ENCODE measurements at places on chromosomes 5 and 9.

GRCh38 chr9:133853331-133853730, 115.2 kb upstream of the SARDH start:
- DNase-seq, result no peak

DNA sequence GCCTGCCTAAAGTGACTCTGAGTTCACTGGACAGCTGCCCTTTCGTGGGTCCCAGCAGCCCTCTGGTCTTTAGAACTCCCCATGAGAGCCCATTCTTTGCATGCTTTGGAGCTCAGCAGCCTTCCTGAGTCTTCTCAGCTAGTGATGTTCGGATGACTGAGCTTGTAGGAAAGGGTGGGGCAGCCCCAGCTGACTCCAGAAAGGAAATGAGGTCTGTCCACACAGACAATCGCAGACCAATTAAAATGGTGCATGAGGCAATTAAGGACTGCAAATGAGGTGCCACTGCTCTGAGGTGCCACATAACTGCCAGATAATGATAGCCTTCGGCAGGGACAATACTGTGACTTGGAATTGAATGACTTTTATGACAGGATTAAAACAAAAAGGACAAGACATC, 25.4 kb upstream of the TOMM5 start:
- DNase-seq, result no peak

DNA sequence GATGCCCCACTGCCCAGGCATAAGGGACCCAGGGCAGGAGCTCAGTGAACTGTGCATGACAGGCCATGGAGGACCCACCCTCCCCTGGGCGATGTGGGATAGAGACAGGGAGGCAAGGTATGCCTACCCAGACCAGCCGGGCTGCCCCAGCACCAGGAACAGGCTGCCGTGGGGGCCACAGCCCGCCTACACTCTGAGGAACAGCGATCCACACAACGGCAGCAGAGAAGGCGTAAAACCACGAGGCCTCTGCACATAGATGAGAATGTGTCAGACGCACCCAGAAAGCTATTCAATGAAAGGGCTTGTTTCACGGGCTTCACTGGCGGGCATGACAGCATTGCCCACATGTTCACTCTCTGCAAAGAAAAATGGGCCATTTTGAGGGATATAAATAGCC, 49.5 kb downstream of the SEMA4D start:
- no peak for DNase-seq

DNA sequence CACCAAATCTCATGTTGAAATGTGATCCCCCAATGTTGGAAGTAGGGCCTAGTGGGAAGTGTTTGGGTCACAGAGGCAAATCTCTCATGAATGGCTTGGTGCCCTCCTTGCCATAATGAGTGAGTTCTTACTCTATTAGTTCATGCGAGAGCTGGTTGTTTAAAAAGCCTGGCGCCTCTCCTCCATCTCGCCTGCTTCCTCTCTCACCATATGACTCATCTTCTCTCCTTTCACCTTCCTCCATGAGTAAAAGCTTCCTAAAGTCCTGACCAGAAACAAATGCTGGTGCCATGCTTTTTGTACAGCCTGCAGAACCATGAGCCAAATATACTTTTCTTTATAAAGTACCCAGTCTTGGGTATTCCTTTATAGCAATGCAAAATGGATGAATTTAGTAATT, 20.9 kb upstream of the ARHGAP26 start:
- no peak for DNase-seq

- no peak for DNase-seq
Measured at GRCh38 chr5:135194573-135195269, 160.7 kb upstream of the PITX1 start.

- DNase-seq, result no peak
Measured at GRCh38 chr5:169149317-169149716, 151.6 kb downstream of the SLIT3 start.

DNA sequence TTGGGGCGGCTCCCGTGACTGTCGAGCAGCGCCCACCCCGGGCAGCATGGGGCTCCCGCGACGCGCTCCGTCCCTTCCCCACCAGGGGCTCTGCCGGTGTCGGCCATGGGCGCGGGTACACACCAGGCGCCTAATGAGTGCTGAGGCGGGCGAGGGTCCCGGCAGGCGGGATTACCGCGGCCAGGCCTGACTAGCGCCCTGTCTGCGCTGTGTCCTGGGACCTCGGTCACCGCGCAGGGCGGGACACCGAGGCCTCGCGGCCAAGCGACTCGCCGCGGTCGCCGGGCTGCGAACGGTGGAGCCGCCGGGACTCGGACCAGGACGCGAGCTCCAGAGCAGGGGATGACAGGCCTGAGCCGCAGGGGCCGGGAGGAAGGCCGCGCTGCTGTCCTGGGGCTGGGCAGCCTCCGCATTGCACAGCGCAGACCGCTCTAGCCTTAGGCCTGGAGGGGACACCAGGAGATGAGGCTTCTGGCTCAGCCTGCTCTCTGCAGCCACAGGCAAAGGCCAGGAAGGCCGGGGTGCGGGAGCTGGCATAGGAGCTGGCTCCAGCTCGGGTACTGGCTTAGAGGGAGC, 14.1 kb downstream of the LCN10 start:
- DNase-seq, result no peak

DNA sequence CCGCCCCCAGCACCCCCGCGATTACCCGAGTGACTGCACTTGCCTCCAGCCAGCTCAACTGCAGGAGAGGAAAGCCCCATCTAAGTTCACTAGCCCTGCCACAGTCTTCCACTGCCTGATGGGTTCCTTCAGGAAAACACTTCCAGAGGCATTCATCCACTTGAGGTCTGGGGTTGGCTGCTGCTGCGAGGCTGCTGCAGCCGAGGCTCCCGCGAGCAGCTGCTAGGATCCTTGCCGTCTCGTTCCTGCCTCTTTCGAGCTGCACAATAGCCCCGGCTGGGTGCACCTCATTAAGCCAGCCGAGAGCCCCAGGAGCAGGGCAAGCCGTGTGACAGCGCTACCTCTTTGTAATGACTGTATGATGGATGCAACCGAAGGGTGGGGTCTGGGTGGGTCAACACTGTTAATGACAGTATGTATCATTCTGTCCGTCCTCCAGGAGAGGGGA, 24.2 kb upstream of the ELAVL2 start:
- peak; percentile 86 for DNase-seq

- peak; percentile 64 for DNase-seq
Measured at GRCh38 chr5:1763548-1763911, 36.1 kb downstream of the MRPL36 start.

DNA sequence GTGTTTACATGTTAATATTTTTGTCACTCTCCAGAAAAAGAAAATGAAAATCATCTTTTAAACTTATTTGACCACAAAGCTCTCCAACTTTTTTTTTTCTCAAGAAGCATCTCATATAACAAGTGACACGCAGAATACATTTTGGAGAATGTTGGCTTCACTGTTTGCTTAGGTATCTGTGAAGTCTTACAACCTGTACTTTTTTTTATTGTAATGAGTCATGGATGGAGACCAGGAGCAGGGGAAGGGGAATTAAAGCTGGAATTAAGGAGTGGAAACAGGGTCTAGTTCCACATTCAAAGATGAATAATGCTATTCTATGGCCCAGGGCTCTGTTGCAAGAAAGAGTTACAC, 211.9 kb downstream of the MAN2A1 start:
- no peak for DNase-seq

DNA sequence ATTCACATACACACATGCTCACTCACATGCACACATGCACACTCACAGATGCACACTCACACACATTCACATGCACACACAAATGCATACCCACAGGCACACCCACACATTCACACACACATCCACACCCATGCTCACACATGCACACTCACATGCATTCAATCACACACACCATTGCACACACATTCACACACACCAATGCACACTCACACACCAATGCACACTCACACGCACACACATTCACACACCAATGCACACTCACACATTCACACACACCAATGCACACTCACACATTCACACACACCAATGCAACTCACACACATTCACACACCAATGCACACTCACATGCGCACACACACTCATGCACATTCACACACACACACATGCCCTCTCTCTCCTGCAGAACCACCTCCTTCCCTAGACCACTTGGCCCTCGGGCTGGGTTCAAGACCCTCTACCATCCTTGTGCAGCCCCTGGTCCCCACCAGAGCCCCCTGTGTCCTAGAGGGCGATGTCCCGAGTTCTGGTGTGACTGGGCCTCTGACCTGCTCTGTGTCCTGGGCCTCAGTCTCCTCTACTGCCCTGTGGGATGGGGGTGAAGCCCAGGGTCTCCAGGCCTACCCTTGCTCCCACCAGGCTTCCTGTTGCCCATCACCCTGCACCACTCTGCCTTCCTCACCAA, 139.0 kb downstream of the OLFM1 start:
- DNase-seq, result no peak

DNA sequence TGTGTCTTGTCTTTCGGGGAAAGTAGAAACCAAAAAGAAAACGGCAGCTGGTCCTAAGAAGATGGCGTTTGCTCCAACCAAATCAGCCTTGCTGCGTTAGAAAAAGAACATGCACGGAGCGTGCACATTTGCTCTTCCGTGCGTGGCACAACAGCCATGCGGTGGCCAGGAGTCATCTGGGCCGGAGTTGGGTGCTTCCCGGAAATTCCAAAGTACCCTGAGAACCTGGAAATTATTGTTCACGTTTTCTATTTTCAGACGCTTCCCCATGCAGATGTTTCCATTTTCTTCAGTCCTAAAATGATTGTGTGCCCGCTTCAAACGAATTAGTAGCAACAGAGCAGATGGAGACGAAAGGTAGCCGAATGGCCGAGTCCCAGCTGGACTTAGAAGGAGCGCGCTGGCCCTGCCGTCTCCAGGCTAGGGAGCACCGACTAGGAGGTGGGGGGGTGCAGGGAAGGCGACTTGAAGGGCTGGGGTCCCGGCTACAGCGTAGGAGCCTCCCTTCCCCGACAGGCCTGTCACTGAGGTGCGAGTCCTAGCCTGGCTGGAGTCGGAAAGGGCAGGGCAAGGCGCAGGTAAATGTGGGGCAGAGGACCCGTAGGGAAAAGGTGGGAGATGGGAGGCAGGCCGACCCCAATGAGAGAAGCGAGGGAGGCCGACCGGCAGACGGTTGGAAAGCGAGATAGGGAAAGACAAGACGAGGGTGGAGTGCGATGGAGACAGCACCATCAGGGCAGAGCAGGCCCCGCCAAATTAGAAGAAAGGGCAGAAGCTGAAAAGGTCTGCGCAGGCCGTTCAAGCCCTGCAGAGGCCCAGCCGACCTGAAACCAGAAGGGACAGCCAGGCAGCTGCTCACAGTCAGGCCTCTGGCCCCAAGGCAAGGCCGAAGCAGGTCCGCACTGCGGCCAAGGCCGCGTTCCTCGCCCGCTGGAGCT, 1.4 kb downstream of the BARX1 start:
- DNase-seq, result no peak

GRCh38 chr5:143561219-143561618, 157.7 kb upstream of the NR3C1 start:
- no peak for DNase-seq

DNA sequence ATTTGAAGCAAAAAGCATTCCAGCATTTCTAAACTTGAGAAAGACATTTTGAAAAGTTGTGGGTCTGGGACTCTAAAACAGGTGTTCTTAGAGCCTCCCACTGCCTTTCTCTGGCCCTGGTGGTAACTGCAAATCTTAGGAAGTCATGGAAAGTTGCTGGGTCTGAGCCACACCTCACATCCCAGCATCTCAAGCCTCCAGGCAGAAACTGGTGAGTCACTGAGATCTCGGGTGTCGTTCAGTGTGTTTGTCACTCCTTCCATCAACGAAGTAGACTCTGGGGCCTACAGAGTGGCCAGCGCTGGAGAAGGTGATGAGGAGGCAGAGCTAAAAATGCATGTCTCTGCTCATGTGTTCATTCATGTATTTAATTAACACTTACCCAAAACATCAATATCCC, 59.6 kb upstream of the C5orf58 start:
- DNase-seq, result no peak

- no peak for DNase-seq
Measured at GRCh38 chr9:84839541-84839940, 170.0 kb downstream of the NTRK2 start.

GRCh38 chr5:17440766-17441165, 57.3 kb upstream of the TAF11L2 start:
- no peak for DNase-seq

GRCh38 chr9:5586391-5586802, 42.5 kb upstream of the RIC1 start:
- DNase-seq, result no peak

GRCh38 chr5:126847826-126848251, 70.9 kb downstream of the LMNB1 start:
- DNase-seq, result no peak

DNA sequence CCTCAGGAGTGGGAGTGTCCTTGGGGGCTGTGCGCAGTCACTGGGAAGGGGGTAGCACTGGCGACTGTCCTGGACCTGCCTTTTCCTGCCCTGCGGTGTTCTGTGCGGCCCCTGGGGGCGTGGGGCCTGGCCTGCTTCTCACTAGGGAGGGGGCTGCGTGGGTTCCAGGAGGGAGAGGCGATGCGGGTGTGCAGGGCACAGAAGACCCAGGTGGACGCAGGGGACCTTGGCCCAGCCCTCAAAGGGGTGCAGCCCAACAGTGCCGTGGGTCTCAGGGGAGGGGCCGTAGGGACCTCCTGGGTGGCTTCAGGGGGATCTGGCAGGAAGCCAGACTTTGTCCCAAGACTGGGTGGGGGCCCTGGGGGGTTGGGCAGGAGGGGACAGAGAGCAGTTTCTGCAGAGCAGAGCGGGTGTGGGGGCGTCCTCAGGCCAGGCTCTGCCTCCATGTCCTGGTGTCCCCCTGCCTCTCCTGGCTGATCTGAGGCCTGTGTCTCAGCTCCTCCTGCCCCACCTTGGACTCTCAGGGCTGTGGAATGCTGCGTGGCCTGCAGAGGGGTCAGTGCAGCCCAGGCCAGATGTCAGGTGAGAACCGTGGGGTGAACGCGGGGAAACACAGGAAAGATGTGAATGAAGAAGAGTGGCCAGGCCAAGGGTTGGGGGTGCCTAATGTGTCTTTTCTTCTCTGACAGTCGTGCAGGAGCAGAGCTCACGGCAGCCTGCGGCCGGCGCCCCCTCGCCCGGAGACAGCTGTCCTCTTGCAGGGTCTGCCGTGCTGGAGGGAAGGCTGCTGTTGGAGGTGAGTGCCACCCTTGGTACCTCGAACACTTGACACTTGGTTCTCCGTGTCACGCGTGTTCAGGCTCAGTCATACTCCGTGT, 54.6 kb downstream of the AHRR start:
- no peak for DNase-seq

- no peak for DNase-seq
Measured at GRCh38 chr9:121671612-121672155, 20.2 kb downstream of the DAB2IP start.

- no peak for DNase-seq
Measured at GRCh38 chr9:14273696-14274121, 40.2 kb downstream of the NFIB start.

GRCh38 chr9:118059484-118060278, 355.5 kb downstream of the TLR4 start:
- DNase-seq, result peak; percentile 47

DNA sequence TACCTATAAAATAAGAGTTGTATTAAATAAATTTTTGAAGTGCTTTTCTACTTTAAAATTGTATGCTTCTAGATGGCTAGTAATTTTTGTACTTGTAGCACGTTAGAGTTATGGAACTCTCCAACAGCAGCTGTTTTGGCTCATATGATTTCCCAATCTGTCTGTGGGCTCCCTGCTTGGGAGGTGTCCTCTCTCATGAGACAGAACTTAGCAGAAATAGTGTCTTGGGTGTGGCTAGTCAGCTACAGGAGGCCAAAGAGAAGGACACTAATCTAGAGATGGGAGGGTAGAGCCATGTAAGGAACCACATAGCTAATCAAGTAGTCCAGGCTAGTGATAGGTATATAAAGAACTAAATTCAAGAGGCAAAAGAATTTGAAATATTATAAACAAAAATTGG, 78.4 kb upstream of the DAB2 start:
- DNase-seq, result no peak

GRCh38 chr5:143771189-143771588, 40.8 kb upstream of the HMHB1 start:
- DNase-seq, result no peak

- no peak for DNase-seq
Measured at GRCh38 chr9:129201289-129201688, 23.2 kb upstream of the IER5L start.
